ENCODE measurements at places on chromosomes 12 and 14.

DNA sequence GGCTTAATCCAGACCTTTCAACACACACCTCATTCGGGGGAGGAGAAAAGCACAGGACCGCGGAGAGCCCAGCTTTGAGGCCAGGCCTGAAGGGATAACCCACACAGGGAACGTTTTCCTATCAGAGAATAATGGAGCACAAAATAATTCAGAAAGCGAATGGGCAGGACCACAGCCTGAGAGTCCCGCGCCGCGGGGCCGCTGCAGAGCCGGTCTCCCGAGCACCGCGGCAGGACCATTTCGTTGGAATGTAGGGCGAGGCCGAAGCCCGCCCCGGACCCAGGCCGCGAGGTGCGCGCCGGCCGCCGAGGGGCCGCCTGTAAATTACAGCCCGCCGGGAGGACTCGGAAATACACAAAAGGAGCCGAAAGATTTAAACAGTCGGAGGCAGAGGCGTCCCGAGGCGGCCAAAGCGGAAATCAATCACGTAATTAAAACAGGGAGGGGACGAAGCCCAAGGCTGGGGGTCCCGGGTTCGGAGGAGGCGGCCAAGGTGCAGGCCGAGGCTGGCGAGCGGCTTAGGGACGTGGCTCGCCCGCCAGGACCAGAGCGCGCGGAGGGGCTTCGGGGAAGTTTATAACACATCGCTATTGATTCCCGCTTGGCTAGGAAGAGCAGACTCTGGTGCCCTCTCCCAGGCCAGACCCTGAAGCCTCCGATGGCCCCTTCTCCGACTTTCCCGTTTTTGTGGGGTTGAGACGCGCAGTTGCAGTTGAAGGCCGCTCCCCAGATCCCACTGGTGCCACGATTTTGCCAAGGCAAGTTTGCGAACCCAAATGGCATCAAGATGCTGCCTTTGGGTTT, 6.3 kb upstream of the HOXC4 start:
- DNase-seq = no peak

DNA sequence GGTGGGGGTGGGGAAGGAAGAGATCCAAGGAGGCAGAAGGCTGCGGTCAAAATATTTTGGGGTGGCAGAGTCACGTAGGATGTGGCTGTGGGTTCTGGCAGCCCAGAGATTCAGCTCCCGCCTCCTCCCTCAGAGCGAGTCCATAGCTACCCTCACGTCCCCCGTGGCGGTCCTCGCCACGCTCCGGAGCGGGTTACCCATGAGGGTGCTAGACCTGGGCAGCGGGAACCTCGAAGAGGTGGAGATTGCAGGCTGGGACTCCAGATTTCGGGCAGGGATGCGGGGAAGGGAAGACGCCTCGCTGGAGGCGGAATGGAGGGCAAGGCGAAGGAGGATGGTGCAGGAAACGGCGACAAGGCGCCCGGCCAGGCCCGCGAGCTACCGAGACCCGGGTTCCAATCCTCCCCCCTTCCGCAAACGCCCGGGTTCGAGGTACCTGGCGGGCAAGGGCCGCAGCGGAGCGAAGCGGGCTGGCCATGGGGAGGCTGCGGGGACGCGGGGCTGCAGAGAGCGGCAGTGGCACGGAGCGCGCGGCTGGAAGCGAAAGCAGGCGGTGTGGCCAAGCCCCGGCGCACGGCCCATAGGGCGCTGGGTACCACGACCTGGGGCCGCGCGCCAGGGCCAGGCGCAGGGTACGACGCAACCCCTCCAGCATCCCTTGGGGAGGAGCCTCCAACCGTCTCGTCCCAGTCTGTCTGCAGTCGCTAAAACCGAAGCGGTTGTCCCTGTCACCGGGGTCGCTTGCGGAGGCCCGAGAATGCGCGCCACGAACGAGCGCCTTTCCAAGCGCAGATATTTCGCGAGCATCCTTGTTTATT, 46.2 kb downstream of the BCAT1 start:
- no peak for DNase-seq

- DNase-seq = no peak
Observed at GRCh38 chr12:14841761-14842160, 1.6 kb downstream of the ART4 start.

DNA sequence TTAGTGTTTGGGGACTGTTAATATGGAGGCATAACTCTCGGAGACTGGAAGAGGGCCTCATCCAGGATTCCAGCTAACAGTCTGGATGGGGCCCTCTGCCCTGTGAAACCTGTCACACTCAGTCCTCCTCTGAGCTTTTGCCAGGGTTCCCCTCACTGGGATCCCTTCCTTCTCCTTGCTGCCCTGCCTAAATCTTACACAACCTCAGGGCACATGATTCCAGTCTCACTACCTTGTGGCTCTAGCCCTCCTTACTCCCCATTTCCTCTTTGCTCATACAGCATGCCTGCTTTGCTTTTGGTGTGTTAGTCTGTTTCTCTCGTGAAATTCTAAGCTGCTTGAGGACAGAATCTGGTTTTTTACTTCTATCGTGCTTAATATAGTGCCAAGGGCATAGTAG, 942 bp upstream of the GSG1 start:
- no peak for DNase-seq

DNA sequence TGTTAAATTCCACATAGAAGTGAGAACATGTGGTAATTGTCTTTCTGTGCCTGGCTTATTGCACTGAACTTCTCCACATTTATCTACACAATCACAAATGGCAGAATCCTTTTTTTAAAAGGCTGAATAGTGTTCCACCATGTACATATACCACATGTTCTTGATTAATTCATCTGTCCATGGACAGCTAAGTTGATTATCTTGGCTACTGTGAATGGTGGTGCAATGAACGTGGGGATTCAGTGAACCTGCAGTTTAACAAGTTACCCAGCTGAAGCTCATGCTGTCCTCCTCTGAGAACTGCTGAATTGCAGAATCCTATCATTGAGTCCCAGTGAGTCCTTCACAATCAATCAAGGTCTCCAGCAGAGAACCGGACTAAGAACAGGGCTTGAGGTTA, 74.9 kb downstream of the TBK1 start:
- DNase-seq = no peak

GRCh38 chr14:20623798-20624197, 17.7 kb downstream of the OR6S1 start:
- no peak for DNase-seq
